ENCODE measurements at places on chromosomes 2 and 18.

DNA sequence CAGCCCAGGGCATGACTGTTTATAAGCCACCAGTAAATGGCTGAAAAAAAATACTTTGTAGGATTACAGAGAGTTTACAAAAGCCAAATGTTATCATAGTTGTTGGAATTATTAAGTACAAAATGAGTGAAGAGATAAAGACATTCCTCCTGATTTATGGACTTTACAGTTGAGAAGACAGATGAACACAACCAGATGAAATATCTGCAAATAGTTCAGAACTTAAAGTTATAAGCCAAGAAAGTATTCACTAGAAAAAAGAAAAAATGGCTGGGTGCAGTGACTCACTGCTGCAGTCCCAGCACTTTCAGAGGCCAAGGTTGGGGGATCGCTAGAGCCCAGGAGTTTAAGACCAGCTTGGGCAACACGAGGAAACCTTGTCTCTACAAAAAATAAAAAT is 11.2 kb downstream of the PMAIP1 start:
- no peak for DNase-seq

DNA sequence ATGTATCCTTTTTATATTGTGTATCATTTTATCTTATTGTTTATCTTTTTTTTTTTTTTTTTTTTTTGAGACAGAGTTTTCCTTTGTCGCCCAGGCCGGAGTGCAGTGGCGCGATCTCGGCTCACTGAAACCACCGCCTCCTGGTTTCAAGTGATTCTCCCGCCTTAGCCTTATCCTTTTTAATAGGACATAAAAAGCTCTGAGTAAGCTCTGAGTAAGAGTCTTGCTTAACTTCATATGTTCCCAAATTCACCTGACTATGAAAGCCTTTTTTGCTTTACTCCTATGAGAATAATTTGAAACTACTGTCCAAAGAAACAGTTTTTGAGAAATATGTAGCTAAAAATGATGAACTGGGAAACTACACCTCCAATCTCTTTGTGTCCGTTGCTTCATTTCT is 525.5 kb downstream of the IRS1 start:
- no peak for DNase-seq

DNA sequence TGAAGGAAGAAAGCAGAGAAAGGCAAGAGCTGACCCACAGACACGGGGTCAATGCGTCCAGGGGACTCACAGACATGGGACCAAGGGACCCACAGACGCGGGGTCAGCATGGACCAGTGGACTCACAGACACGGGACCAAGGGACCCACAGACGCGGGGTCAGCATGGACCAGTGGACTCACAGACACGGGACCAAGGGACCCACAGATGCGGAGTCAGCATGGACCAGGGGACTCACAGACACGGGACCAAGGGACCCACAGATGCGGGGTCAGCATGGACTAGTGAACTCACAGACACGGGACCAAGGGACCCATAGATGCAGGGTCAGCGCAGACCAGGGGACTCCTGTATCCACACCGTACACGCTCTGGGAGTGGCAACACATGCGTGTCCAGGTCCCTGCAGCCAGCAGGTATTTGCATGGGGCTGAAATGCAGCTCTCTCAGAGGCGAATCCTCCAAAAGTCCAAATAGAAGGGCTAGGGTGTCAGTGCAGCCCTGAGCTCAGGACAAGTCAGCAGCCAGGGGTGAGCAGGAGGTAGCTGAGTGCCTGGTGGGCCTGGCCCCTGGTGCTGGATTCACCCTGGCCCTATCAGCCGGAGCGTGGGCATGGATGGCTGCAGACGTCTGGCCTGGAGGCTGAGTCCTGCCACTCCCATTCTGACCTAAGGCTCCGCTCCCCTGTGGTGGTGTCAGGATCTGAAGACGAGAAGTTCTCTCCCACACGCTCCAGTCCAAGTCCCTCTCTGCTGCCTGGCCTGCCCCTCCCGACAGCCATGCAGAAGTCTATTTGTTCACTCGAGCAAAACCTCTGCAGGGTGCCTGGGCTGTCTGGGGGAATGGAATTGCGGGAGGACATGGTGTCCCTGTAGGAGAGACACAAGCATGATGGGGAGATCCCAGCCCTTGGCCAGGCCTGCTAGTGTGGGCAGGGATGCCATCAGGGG is 28.5 kb downstream of the TMEM18 start:
- no peak for DNase-seq

GRCh38 chr2:162029287-162029901 is 44.6 kb downstream of the DPP4 start:
- no peak for DNase-seq

DNA sequence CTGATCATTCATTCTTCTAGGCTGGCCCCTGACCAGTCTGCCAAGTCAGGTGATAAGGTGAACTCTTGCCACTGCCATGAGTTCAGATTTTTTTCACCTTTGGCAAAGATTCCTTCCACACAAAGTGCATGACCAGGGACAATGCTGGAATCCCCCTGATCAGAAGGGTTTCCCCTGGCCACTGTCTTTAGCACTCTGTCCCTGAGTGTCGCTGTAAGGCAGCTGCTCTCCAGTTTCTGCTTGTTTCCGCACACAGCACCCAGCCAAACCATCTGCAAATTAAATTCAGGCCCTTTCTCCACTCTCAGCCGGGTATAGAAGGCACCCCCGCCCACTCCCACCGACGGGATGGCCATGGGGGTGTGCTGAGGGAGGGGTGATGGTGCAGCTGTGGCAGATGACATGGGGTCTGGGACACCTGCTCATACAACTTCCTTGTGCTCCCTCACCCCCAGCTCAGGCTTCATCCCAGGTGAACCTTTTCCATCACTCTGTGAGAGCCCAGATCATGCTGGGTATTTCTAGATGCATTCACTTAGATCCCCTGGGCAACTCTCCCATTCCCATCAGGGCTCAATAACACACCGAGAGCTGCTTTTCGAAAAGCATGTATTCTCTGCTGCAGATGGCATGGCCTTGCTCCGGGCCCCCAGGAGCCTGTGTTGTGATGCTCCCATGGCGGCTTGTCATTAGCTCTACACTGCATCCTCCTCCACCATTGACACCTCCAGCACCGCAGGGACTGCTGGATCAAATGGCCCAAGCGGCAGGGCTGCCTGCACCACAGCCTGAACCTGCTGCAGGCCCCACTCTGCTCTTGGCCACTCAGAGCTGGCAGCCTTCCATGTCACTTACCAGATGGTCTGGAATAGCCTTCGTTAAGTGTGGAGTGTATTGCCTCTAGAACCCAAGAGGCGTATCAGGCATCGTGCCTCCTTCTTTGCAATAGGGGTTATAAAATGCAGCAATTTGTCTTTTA is 52.3 kb upstream of the ROCK2 start:
- no peak for DNase-seq

DNA sequence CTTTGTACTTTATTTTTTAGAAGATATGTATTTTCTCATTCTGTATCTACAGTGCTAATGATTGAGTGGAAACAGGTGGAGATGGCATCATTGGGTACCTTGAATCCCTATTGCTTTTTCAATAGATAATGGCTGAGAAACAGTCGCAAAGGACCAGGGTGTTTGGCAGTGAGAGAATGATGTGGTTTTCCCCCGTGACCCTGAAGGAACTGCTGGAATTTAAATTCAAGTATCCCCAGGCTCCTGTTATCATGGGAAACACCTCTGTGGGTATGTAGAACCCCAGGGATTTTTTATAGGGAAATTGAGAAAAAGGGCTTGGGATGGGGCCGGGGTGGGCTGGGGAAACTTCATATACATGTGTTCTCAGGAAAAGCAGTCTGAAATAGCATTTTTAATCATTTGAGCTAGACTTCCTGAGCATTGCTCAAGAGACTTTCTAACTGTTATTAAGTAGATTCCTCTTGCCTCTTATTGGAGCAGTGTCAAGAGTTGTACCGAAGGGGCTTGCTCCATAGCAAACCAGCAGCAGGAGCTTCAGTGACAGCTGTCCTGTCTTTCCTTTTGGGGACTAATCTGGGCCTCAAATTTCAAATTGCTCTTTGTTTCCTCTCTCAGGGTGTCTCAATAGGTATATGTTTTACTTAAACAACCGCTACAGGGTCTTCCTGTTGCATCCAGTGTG is 18.9 kb downstream of the AOX1 start:
- DNase-seq: no peak

DNA sequence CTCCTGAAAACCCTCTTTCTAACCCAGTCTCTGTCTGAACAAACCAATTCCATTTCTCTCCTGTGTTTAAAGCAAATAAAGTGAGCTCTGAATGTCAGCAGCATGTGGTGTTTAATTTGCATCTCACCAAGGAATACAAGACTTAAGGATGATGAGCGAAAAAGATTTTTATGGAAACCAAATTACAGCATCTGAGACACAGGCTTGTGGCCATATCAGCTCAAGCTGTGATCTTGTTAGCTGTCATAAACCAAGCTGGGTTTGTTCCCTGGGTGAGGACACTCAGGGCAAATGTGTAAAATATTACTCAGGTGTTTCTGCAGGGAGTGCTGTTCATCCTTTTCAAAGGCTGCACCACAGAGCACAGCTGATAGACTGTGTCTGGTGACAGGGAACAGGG is 129.3 kb upstream of the REV1 start:
- DNase-seq: no peak

DNA sequence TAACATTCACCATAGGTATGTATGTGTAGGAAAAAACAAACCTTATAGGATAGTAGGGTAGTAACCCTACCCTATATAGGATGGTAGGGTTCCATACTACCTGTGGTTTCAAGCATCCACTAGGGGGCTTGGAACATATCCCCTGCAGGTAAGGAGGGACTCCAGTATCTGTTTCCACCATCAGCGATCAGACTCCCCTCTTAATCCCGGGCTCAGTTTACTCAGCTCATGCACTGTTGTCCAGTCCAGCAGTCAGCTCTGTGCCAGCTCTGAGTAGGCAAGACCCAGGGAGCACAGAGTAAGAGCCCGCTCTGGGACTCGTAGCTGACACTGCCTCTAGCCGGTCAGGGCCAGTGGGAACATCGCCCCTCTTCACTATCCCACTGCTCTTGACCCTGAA is 61.7 kb downstream of the MEX3C start:
- DNase-seq: no peak

- DNase-seq: no peak
Measured at GRCh38 chr18:39462436-39462835, 1896.8 kb upstream of the CELF4 start.

- no peak for DNase-seq
Measured at GRCh38 chr2:58644451-58644850, 403.3 kb upstream of the FANCL start.

GRCh38 chr2:167842047-167842446 is 405.3 kb downstream of the STK39 start:
- DNase-seq: no peak

GRCh38 chr2:213167271-213167930 is 16.0 kb upstream of the IKZF2 start:
- no peak for DNase-seq

- no peak for DNase-seq
Measured at GRCh38 chr2:218904176-218904575, 23.5 kb downstream of the WNT10A start.

DNA sequence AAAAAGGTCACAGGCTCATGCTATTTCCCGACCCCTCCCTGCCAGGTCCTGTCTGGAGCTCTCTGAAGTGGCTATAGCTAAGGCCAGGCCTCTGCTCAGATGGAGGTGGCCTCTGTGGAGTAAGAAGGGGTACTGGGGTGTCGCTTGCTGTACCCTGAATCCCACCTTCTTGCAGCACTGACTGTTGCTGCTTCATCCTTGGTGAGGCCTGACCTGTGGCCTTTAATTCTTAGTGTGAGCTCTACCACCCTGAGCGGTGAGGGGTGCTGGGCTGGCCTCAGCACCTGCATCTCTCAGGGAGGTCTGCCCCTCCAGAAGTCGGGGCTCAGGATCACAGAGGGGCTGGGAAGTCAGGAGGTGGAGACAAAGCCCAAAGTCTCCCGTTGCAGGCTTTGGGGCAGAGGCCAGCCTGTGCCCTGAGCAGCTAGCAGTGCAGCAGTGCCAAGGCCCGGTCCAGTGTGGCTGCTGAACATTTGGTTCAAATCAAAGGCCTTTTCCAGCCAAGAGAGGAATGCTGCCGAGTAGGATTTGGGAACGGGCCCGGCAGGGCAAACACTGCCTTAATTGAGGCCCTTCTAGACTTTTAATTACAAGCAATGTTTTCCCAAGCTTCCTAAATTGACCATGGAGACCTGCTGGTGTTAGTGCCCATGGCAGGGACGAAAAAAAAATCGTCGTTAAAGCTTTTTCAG is 133.5 kb upstream of the HAAO start:
- no peak for DNase-seq
